ENCODE measurements at places on chromosomes 3 and 15.

DNA sequence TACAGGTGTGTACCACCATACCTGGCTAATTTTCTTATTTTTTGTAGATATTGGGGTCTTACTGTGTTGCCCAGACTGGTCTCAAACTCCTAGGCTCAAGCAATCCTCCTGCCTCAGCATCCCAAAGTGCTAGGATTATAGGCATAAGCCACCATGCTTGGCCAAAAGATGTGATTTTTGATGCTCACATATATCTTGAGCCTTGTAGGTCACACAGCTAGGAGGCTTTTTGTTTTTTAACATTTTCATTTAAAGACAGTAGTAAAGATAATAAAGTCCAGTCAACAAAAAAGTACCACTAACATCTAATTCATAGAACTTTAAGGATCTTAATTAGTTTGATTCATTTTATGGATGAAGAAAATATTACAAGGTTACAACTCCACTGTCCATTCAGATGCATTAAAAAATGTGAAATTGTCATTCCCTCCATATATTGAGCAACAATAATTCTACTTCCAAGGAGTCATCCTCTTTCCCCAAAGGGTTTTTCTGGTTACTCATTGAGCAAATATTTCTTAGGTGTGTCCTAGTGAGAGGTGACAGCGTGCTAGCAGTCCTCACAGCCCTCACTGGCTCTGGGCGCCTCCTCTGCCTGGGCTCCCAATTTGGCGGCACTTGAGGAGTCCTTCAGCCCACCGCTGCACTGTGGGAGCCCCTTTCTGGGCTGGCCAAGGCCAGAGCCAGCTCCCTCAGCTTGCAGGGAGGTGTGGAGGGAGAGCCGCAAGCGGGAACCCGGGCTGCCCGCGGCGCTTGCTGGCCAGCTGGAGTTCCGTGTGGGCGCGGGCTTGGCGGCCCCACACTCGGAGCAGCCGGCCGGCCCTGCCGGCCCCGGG is 8.3 kb upstream of the TASOR start:
- DNase-seq, result no peak

- DNase-seq, result no peak
These were observed 27.3 kb upstream of the TRAK1 start for GRCh38 chr3:42063888-42064287.

- no peak for DNase-seq
These were observed 1.4 kb downstream of the CNTN3 start for GRCh38 chr3:74613060-74613459.

GRCh38 chr3:127831723-127832172 is 9.4 kb upstream of the MGLL start:
- no peak for DNase-seq

DNA sequence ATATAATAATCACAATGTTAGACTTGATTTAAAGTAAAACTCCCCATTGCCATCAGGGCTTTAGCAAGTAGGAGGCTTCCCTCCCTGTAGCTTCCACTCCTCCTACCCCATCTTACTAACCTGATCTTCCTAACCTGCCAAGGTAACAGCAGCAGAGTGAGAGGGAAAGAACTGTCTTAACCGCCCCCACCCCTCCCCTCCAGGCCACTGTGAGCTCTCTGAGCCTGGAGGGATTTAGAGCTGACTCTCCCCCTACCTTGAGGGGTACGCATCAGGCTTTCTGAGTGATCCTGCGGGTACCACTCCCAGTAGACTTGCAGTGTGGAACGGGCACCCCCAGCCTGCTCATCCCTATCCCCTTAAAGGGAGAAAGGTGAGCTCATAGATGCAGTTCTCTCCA is 11.4 kb upstream of the PRSS50 start:
- DNase-seq, result no peak

- no peak for DNase-seq
These were observed 167.5 kb downstream of the PGPEP1L start for GRCh38 chr15:98840053-98840452.

DNA sequence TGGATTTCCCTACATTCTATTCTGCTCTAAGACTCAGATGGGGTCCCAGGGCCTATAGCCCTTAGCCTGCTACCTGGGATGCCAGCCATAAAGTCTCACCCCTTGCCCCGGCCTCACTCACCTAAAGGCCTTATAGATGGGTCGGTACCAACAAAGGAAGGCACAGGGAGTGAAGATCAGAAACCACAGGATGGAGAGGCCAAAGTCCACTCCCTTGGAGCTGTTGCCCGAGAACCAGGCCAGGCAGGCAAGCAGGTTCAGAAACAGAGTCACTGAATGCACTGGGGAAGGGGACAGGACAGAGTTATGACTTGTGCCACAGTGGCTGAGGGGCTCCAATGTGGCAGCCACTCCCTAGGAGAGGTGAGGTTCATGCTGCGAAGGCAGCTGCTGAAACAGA is 7.4 kb upstream of the ULK3 start:
- DNase-seq, result no peak
